CD14-positive monocyte (primary cell): ENCODE measurements at places on chromosomes 2 and 18.

DNA sequence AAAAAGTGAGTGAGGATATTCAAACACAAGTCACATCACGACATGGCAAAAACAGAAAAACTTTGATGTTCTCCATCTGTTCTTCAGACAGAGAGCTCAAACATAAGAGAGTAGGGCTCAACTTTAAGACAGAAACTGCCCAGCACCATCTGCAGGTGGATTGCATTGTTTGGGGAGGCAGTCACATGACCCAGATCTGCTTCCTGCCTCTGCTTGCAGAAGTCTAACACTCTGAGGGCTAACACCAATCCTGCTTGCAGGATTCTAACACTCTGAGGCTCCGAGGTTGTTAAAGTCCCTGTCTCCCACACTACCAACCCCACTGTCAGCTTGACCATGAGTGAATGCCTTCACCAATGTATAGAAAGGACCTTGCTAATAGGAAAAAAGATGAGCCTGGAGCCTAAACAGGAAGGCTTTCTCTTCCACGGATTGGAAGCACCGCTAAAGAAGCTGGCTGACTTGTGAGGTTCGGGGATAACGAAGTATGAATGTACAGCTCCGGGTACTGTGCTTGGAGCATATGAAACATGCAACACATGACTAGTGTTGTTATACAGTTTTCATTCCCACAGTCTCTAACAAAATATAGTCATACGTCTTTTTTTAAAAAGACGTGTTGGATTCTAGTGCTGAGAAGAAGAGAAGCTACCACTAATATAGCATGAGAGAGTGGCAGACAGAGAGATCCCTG lies 176.6 kb upstream of the CREB1 start:
- peak; percentile 11 for DNase-seq

- peak; percentile 39 for DNase-seq
Observed at GRCh38 chr2:21231985-21232384, 108.2 kb downstream of the TDRD15 start.

- DNase-seq, result no peak
Observed at GRCh38 chr18:51621113-51621863, 423.8 kb upstream of the MEX3C start.

DNA sequence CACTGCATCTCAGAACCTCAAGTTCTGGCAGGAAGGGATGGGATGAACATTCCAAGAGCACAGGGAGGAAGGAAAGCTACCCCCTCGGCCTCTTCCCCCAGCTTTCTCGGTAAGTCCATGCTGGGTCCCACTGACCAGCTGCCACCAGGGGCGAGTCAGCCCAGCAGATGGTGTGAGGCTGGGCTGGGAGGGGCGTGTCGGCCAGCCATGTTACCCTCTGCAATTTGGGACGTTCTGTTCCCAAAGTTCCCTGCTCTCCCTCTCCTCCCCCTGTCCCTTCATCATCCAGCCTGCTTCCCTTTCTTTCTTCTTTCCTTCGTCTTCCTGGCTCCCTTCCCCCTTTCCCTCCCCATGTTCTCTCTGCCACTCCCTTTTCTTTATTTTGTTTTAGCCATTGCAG lies 74.3 kb upstream of the TNP1 start:
- no peak for DNase-seq

GRCh38 chr2:112541315-112542122 lies 746 bp upstream of the POLR1B start:
- DNase-seq, result peak; percentile 59

DNA sequence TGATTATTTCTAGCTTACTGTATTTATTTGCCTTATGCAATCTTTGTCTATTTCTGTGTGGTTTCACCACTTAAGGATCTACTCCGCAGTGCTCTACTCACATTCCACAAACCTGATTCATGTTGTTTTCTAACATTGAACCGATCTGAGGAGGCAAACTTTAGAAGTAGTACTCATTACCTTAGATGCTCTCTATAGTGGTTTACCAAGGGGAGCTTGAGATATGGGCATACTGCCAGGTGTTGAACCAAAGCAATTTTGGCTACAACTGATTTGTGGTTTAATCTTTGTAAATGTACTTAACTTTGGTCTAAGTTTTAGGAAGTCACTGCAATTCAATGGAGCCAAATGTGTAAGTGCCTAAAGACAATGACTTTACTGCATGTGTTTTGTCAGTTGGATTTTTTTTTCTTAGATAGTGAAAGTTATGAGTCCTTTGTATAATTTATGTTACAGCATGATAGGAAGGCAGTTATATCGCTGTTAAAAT lies 50.1 kb downstream of the MAP2 start:
- DNase-seq, result no peak

- no peak for DNase-seq
Observed at GRCh38 chr18:47342566-47342965, 91.1 kb upstream of the SKOR2 start.

GRCh38 chr2:154740361-154740760 lies 41.9 kb downstream of the KCNJ3 start:
- DNase-seq, result no peak

GRCh38 chr18:23141104-23141999 lies 6.1 kb downstream of the CABLES1 start:
- DNase-seq, result no peak

- peak; percentile 57 for DNase-seq
Observed at GRCh38 chr18:3281456-3282400, 19.8 kb downstream of the MYL12B start.

- DNase-seq, result no peak
Observed at GRCh38 chr2:231615058-231615671, 22.5 kb downstream of the TEX44 start.

GRCh38 chr2:74188018-74188601 lies 9.4 kb upstream of the MOB1A start:
- no peak for DNase-seq

GRCh38 chr2:166361351-166362153 lies 14.2 kb downstream of the SCN9A start:
- no peak for DNase-seq

DNA sequence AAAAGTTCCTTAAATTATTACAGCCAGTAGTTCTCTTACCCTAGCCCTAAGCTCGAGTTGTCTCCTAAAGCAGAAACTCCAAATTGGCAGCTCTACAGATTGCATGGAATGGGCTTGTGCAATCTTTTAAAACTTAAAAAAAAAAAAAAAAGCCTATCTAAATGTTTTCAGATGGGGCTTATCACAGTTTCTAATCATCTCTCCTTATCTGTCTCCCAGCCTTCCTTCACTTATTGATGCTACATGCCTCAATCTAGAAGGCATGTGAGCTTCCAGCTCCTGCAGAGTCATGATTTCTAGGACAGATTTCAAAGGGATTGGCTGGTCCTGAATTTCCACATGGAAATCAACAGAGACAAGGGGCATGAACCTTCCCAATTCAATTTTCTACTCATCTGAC lies 33.1 kb upstream of the PELI1 start:
- no peak for DNase-seq

- DNase-seq, result no peak
Observed at GRCh38 chr2:108919571-108920373, 69.2 kb downstream of the EDAR start.

DNA sequence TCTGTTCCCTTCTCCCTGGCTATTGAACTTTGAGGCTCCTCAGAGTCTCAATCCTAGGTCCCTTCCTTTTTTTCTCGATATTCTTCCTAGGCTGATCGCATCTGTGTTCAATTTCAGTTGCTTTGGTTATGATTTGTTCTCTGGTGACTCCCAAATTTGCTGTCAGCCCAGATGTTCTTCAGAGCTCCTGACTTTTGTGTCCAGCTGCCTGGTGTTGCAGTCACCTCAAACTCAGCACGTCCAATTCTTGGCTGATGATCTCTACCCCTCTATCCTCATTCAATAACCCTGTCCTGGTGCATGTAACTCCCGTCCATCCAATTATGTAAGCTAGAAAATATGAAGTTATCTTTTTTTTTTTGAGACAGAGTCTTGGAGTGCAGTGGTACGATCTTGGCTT lies 31.4 kb downstream of the DIS3L2 start:
- DNase-seq, result no peak

GRCh38 chr2:168050377-168050776 lies 197.0 kb downstream of the STK39 start:
- no peak for DNase-seq

DNA sequence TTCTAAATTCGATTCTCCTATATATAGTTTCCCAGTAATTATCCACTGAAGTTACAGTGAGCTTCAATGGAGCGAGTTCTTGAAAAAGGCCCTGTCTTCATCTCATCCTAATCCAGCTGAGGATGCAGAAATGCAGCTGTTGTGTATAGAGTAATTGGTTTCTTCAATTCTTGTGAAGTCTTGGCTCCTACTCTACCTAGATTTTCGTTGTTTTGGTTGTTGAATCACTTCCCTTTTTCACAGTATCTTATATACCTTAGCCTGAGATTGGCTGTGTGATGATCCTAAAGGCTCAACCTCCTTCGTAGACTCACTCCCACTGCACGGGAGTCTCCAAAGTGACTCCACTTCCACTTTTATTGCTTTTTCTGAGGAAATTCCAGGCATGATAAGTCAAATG lies 280.4 kb downstream of the PARD3B start:
- DNase-seq, result no peak

GRCh38 chr2:2260696-2261268 lies 70.3 kb downstream of the MYT1L start:
- DNase-seq, result no peak

DNA sequence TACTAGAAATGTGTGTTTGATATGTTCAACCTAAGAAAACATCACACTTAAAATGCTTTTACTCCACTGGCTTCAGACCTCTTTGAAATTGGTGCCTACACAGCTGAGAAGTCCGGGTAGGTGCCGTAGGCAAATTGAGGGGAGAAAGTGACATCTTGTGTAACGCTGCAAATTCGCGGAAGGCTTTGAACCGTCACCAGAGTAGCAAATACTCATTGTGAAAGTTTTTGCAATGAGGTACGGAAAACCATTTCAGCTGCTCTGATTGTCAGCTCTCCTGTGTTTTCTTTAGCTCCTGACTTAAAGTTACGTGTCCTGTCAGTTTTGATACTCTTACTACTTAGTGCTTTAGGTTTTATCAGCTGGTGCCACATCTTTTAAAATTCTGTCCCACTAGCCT lies 224.5 kb downstream of the FAM210A start:
- DNase-seq, result no peak
